ENCODE measurements at places on chromosomes 3 and 15. TPM values are rescaled to one million over a fixed set of nuclear protein-coding genes. Genes with fewer than 3 reads are reported as not detected.

Gene SPATA12
- polyA plus RNA-seq: not detected

Gene SH2D7
- not detected for polyA plus RNA-seq

Gene SMAD3
- 194 TPM for polyA plus RNA-seq

DNA sequence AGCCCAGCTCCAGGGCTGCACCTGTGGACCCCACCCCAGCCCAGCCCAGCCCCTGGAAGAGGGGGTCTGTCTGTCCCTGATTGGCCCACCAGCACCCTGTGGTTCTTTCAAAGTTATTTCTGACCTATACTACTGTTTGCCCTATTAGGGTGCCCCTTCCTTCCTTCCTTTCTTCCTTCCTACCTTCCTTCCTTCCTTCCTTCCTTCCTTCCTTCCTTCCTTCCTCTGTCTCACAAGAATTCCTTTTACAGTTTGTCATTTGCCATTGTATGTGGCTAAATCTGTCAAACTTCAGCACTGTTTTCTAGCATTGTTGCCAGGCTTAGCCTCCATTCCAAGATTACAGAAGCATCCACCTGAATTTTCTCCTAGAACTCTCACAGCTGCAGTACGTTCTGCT is 66.9 kb downstream of the KLF15 start:
- DNase-seq: no peak

DNA sequence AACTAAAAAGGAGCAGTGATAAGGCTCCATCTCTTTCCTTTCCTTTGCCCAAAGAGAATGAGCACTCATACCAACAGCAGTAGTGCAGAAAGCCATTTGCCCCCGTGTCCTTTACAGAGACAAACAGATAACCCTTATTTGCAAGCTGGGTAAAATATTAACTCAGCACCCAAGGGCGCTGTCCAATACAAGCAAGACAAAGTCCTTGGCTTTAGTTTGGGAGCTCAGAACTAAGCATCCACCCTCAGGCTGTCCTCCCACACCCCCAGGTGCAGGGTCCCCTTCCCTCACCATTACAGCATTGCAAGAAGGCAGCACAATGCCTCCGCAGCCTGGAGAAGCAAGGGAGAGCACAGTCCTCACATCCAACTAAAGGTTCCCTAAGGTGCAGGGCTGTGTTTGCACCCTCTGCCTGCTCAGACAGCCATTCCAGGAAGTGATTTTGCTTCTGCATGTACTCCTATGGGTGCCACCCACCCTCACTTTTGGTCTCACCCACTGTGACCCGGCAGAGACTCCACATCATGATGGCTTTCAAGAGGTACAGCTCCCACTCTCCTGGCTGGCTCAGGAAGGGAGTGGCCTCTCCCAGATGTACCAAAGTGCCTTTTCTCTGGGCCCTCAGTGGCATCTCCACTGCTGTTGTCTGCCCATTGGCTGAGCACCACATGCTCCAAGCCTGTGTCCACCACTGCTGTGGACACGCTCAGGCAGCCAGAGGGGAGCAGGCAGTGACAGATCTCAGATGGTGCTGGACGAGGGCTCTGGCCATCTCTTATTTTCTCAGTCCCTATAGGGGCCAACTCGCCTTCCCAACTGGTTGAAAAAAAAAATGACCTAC is 34.1 kb upstream of the HES1 start:
- no peak for DNase-seq

- no peak for DNase-seq
Measured at GRCh38 chr15:59904450-59905135, 99.5 kb upstream of the FOXB1 start.
